ENCODE measurements at places on chromosomes 4 and X. TPM values are rescaled to one million over a fixed set of nuclear protein-coding genes. Genes with fewer than 3 reads are reported as not detected.

HGFAC gene
- 0.40 TPM for total RNA-seq

- DNase-seq = no peak
These were observed 50.8 kb downstream of the ZFYVE28 start for GRCh38 chr4:2367626-2368025.

DNA sequence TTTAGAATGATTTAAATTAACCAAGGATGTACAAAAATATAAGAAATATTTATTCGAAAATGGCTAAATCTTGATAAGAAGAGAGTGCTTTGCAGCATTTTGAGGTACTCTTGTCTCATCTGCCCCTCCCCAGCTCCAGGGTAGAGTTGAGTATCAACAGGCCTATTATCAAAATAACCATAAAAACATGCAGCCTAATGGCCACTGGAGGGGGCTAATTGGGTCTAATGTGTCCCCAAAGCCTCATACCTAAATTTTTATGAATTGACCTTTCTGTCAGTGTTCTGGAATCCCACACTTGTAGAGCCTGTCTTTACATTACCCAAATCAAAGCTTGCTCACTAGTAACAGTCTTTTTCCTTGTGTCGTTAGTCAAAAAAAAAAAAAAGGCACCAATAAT is 544.9 kb upstream of the CPXCR1 start:
- no peak for DNase-seq

PNMA5 gene
- not detected for total RNA-seq

DNA sequence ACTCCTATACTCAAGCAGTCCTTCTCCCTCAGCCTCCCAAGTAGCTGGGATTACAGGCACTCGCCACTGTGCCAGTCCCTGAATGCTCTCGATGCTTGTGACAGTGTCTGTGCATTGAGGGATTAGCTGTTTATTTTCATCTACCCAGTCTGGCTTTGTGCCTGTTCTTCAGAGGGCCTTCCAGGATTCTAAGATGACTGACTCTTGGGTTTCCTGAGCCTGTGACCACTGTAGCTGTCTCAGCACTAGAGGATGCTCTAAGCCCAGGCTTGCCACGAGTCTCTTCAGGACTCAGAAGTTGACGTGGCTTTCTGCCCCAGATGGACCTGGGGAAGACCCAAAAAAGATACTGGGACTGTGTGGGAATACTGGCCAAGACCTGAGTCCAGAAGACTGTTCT is 201.4 kb downstream of the ARHGAP10 start:
- DNase-seq = no peak

- no peak for DNase-seq
These were observed 65.2 kb upstream of the SLC7A11 start for GRCh38 chr4:138307319-138307718.

DNA sequence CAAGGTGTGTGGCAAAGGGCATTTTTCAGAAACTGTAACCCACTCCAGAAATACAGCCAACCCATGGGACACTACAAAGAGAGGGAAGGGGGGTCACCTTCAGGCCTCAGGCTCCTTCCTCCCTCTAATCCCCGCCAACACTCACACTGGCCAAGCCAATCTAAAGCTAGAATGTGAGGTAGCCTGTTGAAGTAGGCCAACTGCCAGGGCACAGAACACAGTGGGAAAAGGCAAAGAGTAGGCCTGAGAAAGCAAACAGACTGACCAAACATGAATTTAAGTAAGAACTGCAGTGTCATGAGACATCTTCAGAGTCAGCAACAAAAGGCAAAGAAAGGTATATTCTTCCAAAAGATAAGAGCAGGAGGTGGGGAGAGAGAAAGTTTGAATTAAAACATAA is 289.0 kb downstream of the HNRNPD start:
- DNase-seq = no peak

DNA sequence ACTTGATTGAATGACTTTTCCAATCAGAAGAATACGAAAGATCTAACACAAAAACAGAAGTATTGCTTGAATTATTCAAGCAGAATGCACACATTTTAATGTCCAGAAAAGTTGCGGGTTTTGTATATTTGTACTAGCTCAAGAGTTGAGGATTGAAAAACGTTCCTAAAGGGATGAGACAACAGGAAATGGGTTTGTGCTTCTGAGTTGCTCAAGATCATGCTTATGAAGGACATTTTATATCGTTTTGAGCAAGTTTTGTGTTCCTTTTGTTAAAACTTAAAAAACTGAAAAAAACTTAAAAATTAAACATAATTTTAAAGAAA is 353 bp upstream of the SMIM10 start:
- no peak for DNase-seq

- DNase-seq = peak; percentile 95
These were observed 36.3 kb downstream of the C4orf51 start for GRCh38 chr4:145716200-145716599.

SPIN2A gene
- 0.17 TPM for total RNA-seq

GRCh38 chrX:109952985-109953905 is 49.7 kb upstream of the TMEM164 start:
- no peak for DNase-seq

TECRL gene
- not detected for total RNA-seq

NPNT gene
- total RNA-seq = not detected

DNA sequence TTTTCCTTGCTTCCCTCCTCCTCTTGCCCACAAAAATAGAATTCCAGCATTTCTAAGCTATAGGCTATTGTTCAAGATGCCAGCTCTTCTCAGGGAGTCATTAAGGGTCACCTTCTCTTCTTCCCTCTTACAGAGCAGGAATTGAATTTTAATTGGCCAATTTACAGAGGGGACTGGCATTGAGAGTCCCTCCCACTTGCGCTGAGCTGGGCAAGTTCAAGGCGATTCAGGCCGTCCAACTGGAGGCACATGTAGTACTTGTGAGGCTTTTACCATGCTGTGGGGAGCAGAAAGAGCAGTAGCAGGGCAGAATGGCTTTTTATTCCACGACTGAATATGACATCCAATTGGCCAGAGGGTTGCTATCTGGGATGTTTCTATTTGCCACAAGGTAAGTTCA is 181.9 kb downstream of the SOWAHB start:
- no peak for DNase-seq

GRCh38 chr4:36328130-36328529 is 46.7 kb downstream of the DTHD1 start:
- DNase-seq = no peak

DNA sequence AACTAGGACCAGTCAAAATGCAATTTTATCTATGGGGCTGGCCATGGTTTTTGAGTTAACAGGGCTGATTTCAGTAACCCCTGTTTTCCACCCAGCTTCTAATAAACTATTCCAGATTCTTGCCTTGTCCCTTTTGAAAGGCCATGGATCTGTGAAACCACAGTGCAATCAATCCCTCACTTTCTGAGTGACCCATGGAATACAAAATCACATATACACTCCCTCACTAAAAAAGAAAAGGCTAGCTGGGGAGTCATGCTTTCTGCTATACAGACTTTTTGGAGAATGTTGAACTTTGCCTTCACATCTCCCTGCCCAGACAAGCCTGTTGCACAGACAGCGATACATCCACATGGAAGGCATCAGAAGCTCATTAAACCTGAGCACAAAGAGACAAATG is 47.9 kb downstream of the MAD2L1 start:
- no peak for DNase-seq

- peak; percentile 40 for DNase-seq
These were observed 5.3 kb upstream of the IDS start for GRCh38 chrX:149510386-149510785.

PAGE5 gene
- not detected for total RNA-seq

GRCh38 chrX:101265869-101266428 is 25.2 kb downstream of the TAF7L start:
- DNase-seq = peak; percentile 90

DNA sequence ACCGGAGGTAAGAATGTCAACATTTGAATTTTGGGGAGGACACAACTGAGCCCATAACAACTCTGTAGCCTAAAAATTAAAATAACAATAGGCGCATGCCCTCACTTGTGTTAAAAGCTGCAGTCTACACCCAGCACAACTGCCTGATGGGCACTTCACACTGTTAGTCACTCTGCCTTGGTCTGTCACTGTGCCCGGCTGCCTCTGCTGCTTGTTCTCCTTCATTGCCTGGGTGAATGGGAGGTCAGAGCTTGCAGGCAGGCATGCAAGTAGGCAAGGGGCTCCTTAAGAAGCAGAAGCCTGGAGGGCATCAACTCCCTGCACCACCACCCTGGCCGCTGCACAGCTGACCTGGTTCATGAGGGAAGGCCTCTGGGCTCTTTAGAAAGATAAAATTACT is 374.8 kb downstream of the MID1IP1 start:
- DNase-seq = no peak

Data from LHCN-M2 (cell line).